ENCODE measurements at places on chromosomes 12 and 14.

- no peak for DNase-seq
Observed at GRCh38 chr12:51907856-51908425, 637 bp downstream of the ACVRL1 start.

DNA sequence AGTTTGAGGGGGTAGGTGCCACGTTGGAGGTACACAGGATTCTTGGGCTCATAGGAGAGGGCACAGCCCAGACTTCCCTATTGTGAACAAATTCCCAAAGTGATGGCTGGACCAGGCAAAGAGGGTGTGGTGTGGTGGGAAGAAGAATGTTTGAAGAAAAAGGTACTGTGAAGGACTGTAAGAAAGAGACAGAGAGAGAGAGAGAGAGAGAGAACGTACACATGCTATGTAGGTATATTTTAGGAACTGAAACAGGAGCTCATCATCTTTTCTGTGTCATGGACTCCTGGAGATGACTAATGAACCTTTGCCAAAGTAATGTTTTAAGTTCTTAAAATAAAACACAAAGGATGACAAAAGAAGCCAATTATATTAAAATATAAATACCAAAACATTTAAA is 24.5 kb downstream of the SLC17A8 start:
- no peak for DNase-seq

DNA sequence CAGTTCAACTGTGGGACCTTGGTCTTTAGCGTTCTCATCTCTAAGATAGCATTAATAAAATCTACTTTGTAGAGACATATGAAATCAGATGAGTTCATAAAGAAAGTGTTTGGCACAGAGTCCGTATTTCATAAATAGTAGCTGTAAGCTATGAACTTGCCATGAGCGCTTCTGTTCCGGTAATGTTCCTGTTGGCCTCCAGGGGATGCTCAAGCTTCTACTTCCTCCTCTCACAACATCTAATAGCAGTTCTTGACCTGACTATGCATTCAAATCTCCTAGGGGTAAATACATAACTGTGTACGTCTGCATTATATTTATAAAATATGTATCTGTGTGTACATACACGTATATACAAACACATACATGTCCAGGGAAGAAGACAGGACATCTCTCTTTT is 288.2 kb upstream of the TMPO start:
- no peak for DNase-seq

DNA sequence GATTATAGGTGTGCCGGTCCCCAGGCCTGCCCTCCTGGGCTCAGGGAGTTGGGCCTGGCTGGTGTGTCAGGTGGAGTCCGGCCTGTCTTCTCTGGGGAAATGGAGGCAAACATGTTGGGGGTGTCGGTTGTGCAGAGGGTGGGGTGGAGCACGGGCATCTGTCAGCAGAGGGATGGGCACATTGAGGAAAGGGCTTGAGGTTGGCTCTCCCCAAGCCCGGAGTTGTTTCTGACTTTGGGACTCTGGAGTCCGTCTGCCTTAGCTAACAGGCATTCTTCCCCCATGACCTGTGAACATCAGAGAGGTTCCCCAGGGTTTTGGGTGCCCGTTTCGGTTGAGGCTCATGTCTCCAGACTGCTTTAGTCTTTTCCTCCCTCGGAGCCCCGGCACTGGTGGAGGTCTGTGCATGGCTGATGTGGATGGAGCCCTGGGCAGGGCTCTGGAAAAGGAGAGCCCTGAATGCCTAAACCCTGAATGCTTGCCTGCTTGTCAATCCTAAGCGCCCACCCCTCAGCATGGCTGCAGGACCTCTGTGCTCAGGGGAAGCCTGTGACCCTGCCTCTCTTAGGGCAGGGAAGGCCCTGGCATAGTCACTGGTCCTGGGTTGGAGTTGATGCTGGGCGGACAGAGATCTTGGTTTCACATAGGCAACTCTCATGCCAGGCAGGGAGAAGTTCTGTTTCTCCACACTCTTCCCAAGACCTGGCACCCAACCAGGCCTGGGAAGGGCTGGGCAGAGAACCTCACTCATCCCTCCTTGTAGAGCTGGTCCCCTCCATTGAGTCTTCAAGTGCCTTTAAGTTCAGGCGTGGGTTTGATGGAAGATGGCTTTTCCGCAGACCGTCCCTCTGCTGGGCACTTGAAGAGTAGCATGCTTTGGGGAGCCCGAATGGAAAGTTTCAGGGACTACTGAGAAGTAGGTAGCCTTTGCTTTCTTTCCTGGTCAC is 12.9 kb downstream of the NYNRIN start:
- DNase-seq = no peak

All from stimulated activated CD4-positive, alpha-beta T cell treated with anti-CD3 and anti-CD28 coated beads, Interleukin-2, amount 100 ng/mL, for 48 hours (primary cell).